ENCODE measurements at places on chromosomes 7 and 10.

GRCh38 chr10:124705817-124706461 lies 38.2 kb downstream of the FAM53B start:
- DNase-seq: no peak

DNA sequence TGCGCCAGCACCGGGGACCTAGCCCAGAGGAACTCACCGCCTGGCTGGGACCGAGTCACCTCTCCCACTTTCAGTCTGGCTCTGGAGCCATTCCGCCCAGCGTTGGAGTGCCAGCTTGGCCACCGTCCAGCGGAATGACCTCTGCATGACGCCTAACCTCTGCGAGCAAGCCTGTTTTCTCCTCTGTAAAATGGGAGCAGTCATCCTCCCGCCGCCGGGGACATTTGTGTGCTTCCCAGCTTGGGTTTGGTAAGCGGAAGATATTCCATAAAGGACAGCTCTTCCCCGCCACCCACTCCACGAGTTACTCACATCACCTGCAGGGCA lies 1.3 kb upstream of the ZCCHC24 start:
- DNase-seq: no peak

- DNase-seq: no peak
Measured at GRCh38 chr10:11197266-11197712, 179.6 kb downstream of the CELF2 start.

DNA sequence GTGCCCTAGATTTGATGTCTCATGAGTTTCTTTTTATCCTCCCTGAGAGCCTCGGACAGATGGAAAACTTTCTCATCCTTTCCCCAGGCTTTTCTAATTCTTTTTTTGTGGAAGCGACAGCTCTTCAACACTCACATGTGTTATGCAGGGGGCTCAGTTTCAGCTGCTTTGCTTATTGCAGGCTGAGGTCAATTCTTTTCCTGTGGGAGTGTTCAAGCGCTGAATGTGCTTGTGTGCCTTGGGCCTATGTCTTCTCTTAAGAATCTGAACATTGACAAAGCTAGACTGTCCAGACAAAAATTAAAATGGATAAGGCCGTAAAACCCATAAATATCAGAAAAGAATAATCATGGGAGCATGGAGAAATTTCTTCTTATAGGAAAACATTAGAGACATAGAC lies 125.2 kb upstream of the STEAP4 start:
- DNase-seq: no peak

DNA sequence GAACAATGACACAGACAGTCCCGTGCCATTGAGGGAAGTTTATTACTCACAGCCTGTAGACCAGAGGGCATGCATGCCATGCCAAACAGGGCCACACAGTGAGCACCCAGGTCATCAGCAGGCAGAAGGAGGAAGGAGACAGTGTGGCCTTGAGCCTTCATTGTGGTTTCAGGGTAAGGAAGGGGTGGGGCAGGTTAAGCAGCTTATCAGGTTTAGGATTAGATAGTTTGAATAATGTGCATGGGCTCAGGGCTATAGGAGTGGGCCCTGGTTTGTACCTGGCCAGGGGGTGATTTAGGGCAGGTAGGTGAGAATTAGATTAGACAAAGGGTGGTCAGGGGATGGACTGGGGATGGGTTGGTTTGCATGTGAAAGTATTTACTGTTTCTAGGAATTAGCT lies 67.9 kb downstream of the ADCY1 start:
- no peak for DNase-seq

- DNase-seq: no peak
Measured at GRCh38 chr10:116538456-116538855, 7.3 kb upstream of the PNLIP start.

DNA sequence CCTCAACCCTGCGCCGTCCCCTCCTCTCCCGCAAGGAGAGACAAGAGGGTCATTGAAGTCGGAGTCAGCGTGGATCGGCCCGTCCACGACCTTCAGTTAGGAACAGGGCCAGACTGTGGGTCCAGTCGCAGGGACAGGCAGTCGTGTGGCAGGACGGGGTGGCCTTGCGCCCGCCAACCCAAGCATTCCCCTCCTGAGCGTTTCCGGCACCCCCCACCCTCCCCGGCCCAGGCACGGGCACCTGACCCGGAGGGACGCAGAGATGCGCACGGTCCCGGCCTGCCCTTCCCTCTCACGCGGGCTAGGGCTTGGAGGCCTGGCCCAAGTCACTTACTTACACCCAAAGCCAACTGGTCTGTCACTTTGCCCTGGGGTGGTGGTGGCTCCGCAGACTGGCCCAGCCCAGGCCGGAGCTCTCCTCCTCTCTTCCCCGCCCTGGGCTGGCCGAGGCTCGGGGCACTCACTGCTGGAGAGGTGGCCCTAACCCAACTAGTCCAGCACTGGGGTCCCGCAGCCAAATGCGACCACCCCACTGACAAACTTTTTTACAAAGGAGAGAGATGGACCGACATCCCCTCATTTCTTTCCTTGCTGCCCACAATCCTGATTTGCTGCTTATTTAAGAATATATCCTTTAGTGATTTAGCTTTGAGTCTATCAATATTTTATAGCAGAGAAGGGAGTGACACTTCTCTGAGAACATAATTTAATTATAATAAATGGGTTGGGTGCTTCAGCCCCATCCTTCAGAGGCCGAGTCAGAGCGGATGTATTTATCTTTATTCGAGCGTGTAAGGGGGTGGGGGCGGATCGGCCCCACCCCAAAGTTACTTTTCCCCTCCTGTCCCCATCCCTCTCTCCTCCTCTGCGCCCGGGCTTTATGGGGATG lies 1.2 kb upstream of the UNCX start:
- no peak for DNase-seq

GRCh38 chr7:55504967-55505658 lies 67.2 kb downstream of the VOPP1 start:
- no peak for DNase-seq

DNA sequence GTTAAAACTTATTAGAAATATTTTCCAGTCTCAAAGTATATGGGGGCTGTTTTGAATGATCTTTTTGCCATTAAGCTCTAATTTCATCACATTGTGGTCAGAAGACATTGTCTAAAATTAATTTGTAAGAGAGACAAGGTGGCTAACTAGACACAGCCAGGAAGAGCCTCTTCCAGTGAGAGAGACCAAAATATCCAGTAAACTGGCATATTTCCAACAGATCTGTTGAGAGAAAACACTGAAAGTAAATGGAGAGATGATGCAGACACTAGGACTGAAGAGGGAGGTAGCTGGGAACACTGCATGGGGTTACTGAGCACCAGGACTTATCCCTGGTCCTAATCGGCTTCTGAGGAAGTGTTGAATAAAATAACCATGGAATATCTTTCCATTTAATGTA lies 101.5 kb upstream of the TAS2R16 start:
- DNase-seq: no peak

- no peak for DNase-seq
Measured at GRCh38 chr10:27947540-27947939, 51.3 kb downstream of the ODAD2 start.

GRCh38 chr10:71092812-71093401 lies 119.5 kb upstream of the UNC5B start:
- no peak for DNase-seq

DNA sequence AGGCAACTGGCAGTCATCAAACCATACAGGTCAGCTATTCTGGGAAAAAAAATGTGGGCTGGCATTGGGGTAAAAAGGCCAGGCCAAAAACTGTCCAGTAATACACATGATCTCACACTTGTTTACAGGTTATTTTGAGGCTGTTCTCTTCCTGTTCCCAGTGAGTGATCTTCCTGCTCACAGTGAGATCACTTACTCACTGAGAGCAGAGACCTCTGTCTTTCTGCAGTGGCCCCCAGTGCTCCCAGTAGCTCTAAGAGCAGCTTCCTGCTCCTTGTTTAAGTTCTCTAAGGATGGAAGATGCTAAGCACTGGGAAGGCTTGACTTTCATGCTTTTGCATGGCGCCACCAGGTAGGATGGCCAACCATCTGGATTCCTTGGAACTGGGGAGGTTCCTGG lies 93.5 kb upstream of the KIAA1217 start:
- no peak for DNase-seq

DNA sequence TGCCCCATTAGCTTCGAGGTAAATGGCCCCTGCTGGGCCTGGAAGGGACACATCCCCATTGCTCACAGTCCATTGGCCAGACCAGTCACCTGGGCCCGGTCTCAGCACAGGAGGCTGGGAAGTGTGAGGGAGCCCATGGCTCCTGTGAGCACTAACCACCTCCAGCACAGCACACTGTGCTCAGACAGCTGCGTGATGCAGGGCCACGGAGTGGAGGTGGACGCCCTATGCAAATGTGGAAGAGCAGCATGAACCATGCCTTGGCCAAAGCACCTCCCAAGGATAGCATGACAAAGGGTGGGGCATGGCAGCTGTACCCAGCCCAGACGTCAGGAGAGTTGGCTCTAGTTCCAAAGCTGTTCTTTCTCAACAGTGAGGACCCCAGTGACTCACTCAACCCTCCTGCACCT lies 120.1 kb upstream of the ZMIZ1 start:
- no peak for DNase-seq

DNA sequence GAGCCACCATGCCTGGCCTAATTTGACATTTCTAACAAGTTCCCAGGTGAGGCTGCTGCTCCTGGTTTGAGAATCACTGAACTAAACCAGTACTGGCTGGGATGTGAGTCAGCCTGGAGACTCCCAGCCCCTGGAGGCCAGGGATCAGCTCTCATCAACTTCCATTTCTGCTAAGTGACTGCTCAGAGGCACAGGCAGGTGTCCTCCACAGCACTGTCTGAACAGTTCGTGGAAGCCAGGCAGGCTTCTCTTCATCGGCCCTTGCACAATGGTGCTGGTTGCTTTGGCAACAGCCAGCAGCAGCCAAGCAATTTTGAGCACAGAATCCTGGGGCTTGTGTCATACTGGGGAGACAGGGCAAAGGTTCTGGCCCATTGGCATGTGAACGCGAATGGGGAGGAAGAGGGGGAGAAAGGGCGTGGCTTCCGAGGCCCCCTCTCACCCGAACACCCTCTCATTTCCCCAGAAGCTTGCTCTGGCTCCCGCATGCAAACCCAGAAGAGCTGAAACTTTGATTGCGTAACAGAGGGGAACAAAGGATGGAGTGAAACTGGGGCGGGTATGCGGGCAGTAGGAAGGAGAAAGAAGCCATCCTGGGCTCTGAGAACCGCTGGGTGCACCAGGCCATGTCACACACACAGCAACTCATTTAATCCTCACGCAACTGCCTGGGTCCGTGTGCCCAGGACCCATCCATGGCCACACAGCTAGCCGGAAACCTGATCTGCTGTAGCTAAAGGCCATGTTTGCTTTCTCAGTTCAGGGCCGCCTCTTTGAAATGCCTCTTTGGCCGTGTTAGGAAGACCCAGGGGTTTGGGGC lies 9.0 kb upstream of the POR start:
- no peak for DNase-seq

DNA sequence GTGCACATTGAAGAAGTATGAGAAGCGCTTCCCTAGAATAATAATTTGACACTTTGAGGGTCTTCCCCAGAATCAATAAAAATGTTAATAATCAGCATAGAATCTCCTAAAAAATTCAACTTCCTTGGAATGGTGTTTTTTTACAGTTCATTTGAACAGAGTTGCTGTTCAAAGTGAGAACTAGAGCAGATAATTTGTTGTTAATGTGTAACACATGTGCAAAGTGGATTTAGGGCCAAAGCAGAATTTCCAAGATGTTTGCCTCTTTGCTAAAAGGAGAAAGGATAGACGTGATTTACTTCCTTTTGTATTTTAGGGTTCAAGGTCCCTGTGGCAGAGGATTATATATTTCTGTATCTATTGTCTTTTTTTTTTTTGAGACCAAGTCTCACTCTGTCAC lies 73.8 kb downstream of the ZNF277 start:
- no peak for DNase-seq

DNA sequence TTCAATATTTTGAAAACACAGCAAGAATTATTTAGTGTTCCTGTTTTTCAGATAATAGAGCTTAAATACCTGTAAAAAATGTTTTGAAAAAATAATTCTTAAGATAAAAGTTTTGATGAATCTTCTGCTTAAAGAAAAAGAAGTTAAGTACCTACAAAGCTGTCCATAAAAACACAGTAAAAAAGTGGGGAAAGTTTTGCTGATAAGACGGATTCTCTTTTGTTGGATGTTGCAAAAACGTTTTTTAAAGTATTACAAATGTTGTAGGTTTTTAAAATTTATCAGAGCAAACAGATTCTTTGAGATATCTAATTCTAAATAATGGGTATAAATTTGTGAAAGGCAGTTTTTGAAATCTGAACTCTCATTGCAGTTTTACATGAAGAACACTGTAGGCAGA lies 12.2 kb downstream of the DMTF1 start:
- no peak for DNase-seq

DNA sequence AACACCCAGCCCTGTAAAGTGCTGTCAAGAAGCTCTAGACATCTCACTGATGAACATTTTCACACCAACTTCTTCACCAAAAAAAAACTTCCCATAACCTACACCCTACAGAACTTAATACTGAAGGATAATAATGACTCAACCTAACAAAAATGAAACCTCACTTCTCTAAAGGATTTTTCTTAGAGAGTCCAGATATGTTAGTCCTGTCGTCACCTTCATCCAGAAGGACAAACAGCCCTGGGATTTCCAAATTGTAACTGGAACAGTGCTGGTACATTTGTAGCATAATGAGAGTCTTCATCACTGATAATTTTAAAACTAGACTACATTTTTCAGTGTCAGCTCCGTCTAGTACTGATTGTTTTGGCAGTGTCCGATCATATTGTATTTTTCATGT lies 528.6 kb upstream of the CELF2 start:
- no peak for DNase-seq

DNA sequence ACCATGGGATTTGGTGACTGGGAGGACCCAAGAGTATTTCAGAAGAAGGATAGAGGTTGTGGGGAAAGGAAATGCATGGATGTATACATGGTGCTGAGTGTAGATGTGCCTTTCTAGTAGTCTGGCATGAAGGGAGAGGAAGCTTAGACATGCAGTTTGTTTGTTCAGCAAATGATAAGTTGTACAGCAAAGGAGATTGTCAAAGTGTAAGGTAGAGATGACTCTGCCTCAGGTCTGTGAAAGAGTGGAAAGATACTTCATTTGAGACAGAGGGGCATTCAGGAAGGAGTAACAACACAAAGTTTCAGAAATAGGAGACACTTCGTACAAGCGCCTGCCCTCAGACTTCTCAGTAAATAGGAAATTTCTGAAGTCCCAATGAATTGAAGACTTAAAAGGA lies 152.3 kb downstream of the CELF2 start:
- DNase-seq: no peak

- no peak for DNase-seq
Measured at GRCh38 chr7:129950191-129950932, 2.4 kb downstream of the UBE2H start.

- peak; percentile 32 for DNase-seq
Measured at GRCh38 chr7:158885624-158886023, 29.3 kb downstream of the DYNC2I1 start.

- DNase-seq: no peak
Measured at GRCh38 chr10:13421382-13421917, 73.4 kb upstream of the SEPHS1 start.

GRCh38 chr10:58023341-58024073 lies 244.2 kb downstream of the IPMK start:
- no peak for DNase-seq

- no peak for DNase-seq
Measured at GRCh38 chr10:69327463-69328379, 49.4 kb downstream of the HK1 start.

- DNase-seq: no peak
Measured at GRCh38 chr7:135147899-135148721, at the start of gene TMEM140. TSS of gene TMEM140 (plus strand) at chr7:135148072. CDS start at chr7:135164442, 16,370 bp downstream.

GRCh38 chr7:8147760-8148463 lies 114.1 kb downstream of the ICA1 start:
- DNase-seq: no peak

Measured in HuH-7.5 (cell line).